ENCODE measurements at places on chromosomes 5 and 9.

GRCh38 chr9:26462213-26462612 lies 430.4 kb downstream of the CAAP1 start:
- no peaks in the 10 kb centered on the region for H3K4me1 ChIP-seq
- H3K27ac ChIP-seq: no peak overlapping the region
- H3K4me3 ChIP-seq: no peak overlapping the region
- no peaks in the 10 kb centered on the region for H3K27me3 ChIP-seq
- H3K36me3 ChIP-seq: no peaks in the 10 kb centered on the region

GRCh38 chr5:176473335-176474006 lies 25.3 kb downstream of the FAF2 start:
- no peaks in the 10 kb centered on the region for H3K4me1 ChIP-seq
- H3K27ac ChIP-seq: no peak overlapping the region
- H3K4me3 ChIP-seq: no peak overlapping the region
- no peaks in the 10 kb centered on the region for H3K27me3 ChIP-seq
- H3K36me3 ChIP-seq: no peaks in the 10 kb centered on the region
- DNase-seq: no peak

DNA sequence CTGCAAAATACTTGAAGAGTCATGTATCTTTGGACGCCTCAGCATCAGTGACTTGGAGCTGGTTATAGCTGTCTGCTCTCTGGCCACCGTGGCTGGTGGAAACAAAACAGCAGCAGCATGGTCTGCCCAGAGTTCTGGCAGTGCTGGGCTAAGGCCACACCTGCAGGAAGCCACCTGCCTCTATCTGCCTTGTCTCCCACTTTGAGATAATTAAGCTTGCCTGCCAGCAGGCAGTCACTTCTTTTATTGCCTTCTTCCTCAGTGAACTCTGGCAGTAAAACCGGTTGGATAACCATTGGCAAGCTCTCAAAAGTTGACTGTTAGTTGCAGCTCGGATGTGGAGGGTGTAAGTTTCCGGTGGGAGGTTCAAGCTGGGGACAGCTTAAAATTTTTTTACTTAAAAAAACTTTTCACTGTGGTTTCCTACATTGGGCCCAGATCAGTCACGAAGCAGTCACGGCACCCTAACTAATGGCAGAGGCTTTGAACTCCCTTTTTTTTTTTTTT lies 4.9 kb downstream of the SMIM3 start:
- H3K36me3 ChIP-seq: no peaks in the 10 kb centered on the region
- peak; percentile 61 for DNase-seq
- H3K4me1 ChIP-seq: peaks cover 29% of the 10 kb centered on the region
- H3K27ac ChIP-seq: peak overlapping the region; percentile 72
- no peak overlapping the region for H3K4me3 ChIP-seq
- no peaks in the 10 kb centered on the region for H3K27me3 ChIP-seq

DNA sequence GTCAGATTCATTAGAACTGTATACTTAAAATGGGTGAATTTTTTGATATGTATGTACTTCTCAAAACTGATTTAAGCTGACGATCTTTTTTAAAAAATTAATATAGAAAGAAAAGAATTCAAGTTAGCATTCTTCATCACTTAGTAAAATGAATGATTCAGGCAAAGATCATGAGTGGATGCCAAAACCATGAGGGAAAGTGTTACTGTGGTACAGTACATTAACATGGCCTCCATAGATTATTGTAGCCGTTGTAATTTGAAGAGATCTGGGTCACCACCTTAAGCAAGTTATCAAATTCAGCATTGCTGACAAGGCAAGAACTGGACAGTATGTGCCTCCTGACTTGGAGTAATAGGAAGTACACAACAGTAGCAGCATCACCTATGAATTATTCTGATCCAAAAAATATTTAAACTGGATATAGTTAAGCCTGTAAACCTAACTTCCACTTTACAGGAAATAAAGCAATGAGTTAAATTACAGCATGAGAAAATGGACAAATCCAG lies 29.7 kb downstream of the C9orf85 start:
- no peak for DNase-seq
- H3K27ac ChIP-seq: no peak overlapping the region
- no peaks in the 10 kb centered on the region for H3K27me3 ChIP-seq
- no peaks in the 10 kb centered on the region for H3K36me3 ChIP-seq
- no peaks in the 10 kb centered on the region for H3K4me1 ChIP-seq

DNA sequence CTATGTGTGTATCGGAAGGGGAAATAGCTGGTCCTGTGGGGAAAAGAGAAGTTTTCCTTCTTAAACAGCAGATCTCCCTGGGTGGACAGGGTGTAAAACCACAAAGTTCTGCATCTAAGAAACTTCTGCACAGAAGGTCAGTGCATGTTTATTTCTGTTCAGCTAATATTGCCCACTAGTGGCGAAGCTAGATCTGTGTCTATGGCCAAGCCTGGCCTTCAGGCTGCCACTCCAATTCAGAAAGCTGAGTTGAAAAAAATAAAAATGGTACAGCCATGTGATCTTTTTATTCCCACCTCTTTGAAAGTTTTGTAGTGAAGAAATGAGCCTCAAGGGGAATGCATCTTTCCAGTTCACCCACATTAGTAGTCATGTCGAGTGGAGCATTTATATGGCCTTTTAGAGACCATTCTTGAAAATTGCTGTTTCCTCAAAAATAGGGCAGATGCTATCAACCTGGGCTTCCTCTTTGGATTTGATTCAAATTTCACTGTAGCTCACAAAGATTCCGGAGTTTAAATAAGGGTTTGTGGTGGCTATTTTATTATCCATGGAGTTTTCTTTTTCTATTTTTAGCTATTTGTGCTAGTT lies 488.0 kb downstream of the PRELID2 start:
- no peak for DNase-seq
- no peaks in the 10 kb centered on the region for H3K36me3 ChIP-seq
- no peaks in the 10 kb centered on the region for H3K27me3 ChIP-seq

DNA sequence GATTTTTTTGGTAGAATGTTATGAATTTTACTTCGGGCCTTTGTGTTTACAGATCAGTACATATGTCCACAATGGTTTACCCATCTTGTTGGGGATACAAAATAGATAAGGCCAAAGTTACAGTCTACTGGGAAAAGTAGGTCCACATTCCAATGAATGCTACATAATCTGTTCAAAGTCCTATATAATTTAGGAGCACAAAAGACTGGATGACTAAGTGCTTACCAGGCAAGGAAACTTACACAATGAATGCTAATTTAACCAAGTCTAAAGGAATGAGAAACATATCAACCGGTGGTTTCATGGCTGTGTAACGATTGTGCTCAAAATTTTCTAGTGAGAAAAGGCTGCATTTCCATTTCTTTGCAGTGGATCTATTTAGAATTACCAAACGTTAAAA lies 97.4 kb upstream of the TRPM3 start:
- H3K4me1 ChIP-seq: no peaks in the 10 kb centered on the region
- H3K36me3 ChIP-seq: no peaks in the 10 kb centered on the region
- H3K27me3 ChIP-seq: no peaks in the 10 kb centered on the region
- no peak overlapping the region for H3K27ac ChIP-seq

GRCh38 chr9:75186767-75187380 lies 98.6 kb downstream of the OSTF1 start:
- no peaks in the 10 kb centered on the region for H3K27me3 ChIP-seq
- H3K27ac ChIP-seq: no peak overlapping the region
- H3K4me3 ChIP-seq: no peak overlapping the region
- H3K4me1 ChIP-seq: no peaks in the 10 kb centered on the region

DNA sequence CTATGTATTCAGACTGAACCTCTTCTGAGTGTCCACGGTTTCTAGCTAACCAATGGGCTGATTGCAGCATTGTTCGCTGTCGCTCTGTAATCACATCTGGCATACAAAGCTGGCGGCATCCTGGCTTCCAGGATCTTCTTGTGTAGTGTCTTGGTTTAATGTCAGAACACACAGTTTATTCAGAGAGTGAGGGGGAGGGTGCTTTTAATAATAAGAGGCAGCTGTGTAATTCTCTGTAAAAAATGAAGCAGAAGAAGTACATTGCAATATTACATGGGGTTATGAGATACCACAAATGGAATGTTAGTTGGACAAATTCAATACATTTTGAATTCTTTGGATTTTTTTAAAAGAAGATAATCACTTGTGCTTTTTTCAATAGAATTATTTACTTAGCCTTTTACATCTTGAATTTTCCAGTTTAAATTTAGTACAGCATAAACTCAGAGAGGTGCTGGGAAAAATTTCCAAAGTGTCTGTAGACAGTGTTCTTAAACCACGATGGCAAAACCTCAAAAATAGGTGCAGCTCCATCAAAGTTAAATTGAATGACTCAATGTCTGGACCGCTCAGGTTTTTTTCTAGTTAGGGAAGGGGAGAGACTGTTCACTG lies 206.0 kb downstream of the PCSK1 start:
- H3K27ac ChIP-seq: no peak overlapping the region
- H3K4me3 ChIP-seq: no peak overlapping the region
- no peaks in the 10 kb centered on the region for H3K27me3 ChIP-seq
- H3K4me1 ChIP-seq: no peaks in the 10 kb centered on the region
- H3K36me3 ChIP-seq: no peaks in the 10 kb centered on the region

- H3K27me3 ChIP-seq: no peaks in the 10 kb centered on the region
- no peak overlapping the region for H3K27ac ChIP-seq
- H3K4me3 ChIP-seq: no peak overlapping the region
- no peak for DNase-seq
- no peaks in the 10 kb centered on the region for H3K4me1 ChIP-seq
Measured at GRCh38 chr9:99154356-99154755, 49.4 kb downstream of the TGFBR1 start.

GRCh38 chr9:84812847-84813246 lies 143.3 kb downstream of the NTRK2 start:
- H3K4me3 ChIP-seq: no peak overlapping the region
- DNase-seq: no peak
- no peaks in the 10 kb centered on the region for H3K27me3 ChIP-seq
- no peaks in the 10 kb centered on the region for H3K36me3 ChIP-seq
- H3K4me1 ChIP-seq: no peaks in the 10 kb centered on the region
- H3K27ac ChIP-seq: no peak overlapping the region

- H3K36me3 ChIP-seq: no peaks in the 10 kb centered on the region
- no peaks in the 10 kb centered on the region for H3K27me3 ChIP-seq
- H3K4me3 ChIP-seq: no peak overlapping the region
- DNase-seq: no peak
Measured at GRCh38 chr5:114726131-114726530, 364.3 kb downstream of the KCNN2 start.

- no peak for DNase-seq
- no peaks in the 10 kb centered on the region for H3K27me3 ChIP-seq
- H3K36me3 ChIP-seq: no peaks in the 10 kb centered on the region
- H3K4me3 ChIP-seq: no peak overlapping the region
Measured at GRCh38 chr5:32339878-32340277, 27.1 kb upstream of the MTMR12 start.

DNA sequence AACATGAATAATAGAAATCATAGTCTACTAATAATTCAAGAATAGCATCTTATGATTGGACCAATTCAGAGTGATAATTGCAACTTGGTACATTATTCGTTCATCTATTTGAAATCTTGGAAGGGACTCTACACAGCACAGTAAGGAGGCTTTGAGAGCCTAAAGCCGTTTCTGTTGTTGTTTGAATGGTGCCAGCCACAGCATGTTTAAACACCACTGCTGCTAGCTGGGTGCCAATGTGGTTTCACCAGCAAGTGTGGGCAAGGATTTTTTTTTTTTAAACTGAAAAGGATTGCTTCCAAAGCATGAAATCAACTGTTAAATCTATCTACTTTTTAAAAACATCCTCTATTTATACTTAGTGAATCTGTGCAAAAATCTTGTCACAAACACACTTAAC lies 253.9 kb upstream of the MAP3K1 start:
- no peak overlapping the region for H3K27ac ChIP-seq
- H3K36me3 ChIP-seq: no peaks in the 10 kb centered on the region
- peaks cover 3% of the 10 kb centered on the region for H3K4me1 ChIP-seq
- no peaks in the 10 kb centered on the region for H3K27me3 ChIP-seq
- no peak overlapping the region for H3K4me3 ChIP-seq

- H3K27me3 ChIP-seq: no peaks in the 10 kb centered on the region
- peaks cover 20% of the 10 kb centered on the region for H3K4me1 ChIP-seq
- H3K4me3 ChIP-seq: peak overlapping the region; percentile 77
- peak overlapping the region; percentile 60 for H3K27ac ChIP-seq
- no peaks in the 10 kb centered on the region for H3K36me3 ChIP-seq
Measured at GRCh38 chr9:120714846-120715388, 647 bp upstream of the MEGF9 start.

DNA sequence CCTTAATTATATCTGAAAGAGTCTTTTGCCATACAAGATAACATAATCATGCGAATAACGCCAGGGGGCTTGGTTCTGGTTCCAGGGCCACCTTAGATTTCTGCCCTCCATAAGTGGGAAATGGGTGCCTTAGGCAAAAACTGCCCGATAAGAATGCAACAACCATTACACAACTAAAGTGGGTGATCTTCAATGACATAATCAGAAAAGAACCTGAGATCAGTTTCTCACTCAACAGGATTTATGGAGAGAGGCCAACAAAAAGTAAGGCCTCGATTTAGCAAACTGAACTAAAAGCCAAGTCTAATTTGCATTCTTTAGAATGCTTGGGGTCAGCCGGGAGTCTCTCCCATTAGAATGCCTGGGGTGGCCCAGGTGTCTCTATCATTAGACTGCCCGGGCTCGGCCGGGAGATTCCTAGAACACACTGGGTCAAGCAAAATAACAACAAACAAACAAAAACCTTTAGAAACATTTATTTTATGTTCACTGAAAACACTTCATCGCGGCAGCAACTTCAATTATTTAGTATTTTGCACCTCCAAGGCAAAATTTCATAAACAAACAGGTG lies 194.8 kb downstream of the AUH start:
- H3K36me3 ChIP-seq: no peaks in the 10 kb centered on the region
- DNase-seq: no peak
- H3K4me1 ChIP-seq: peaks cover 45% of the 10 kb centered on the region
- no peaks in the 10 kb centered on the region for H3K27me3 ChIP-seq
- no peak overlapping the region for H3K4me3 ChIP-seq

- no peaks in the 10 kb centered on the region for H3K4me1 ChIP-seq
- H3K36me3 ChIP-seq: no peaks in the 10 kb centered on the region
- no peak for DNase-seq
- no peak overlapping the region for H3K27ac ChIP-seq
Measured at GRCh38 chr5:79023348-79023747, 38.2 kb upstream of the ARSB start.

- no peaks in the 10 kb centered on the region for H3K27me3 ChIP-seq
- H3K4me1 ChIP-seq: peaks cover 4% of the 10 kb centered on the region
- H3K27ac ChIP-seq: no peak overlapping the region
- H3K36me3 ChIP-seq: peaks cover 16% of the 10 kb centered on the region
- no peak for DNase-seq
- H3K4me3 ChIP-seq: no peak overlapping the region
Measured at GRCh38 chr5:175920231-175920811, 47.8 kb downstream of the THOC3 start.

- no peak overlapping the region for H3K4me3 ChIP-seq
- H3K36me3 ChIP-seq: peaks cover 20% of the 10 kb centered on the region
- H3K4me1 ChIP-seq: peaks cover 5% of the 10 kb centered on the region
- no peak for DNase-seq
Measured at GRCh38 chr9:136936645-136937170, 7.8 kb downstream of the FBXW5 start.

DNA sequence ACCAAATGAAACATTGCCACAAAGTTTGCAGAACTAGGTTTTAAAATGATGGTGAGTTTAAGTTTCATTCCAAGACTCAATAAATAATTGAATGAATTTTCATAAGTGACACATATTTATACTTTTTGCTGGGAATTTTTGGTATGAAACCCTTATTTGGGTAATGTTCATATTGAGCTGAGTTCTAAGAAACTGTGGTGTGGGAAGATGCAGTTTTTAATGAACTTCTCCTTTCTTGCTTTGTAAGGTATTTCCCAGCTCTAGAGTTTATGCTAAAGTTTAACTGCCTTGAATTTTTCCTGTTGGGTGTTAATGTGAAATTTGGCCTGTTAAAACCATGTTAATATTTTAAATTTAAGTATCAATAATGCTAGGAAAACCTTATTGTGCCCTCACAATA lies 15.1 kb downstream of the RABGAP1 start:
- DNase-seq: no peak
- no peak overlapping the region for H3K4me3 ChIP-seq
- no peaks in the 10 kb centered on the region for H3K36me3 ChIP-seq
- H3K27ac ChIP-seq: no peak overlapping the region

All from T-cell (primary cell).